Daoy (cell line): ENCODE measurements at places on chromosomes 2 and 18.

GRCh38 chr2:224946895-224947294 lies 95.4 kb downstream of the DOCK10 start:
- peak; percentile 58 for DNase-seq

- DNase-seq: no peak
Measured at GRCh38 chr2:74503506-74504475, 3.7 kb downstream of the PCGF1 start.

GRCh38 chr2:133765658-133766057 lies 197.4 kb upstream of the NCKAP5 start:
- DNase-seq: peak; percentile 22

DNA sequence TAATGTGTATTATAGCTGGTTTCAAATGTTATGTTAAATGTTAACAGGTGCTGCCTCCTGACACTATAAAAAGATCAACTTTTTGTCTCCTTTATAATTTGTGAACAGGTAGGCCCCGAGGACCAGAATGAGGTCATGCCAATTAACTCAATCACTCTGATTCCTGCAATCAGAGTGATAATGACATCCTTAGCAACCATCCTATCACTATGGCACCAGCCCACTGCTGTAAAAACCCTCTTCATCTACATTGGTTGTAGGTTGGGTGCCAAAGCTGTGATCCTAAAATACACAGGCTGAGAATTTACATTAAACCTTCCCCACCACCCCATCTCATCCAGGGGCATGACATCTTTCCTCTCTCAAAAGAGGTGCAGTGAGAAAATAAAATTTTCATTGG lies 103.5 kb downstream of the CPO start:
- DNase-seq: no peak

- DNase-seq: no peak
Measured at GRCh38 chr2:197416268-197416667, 18.6 kb downstream of the SF3B1 start.

DNA sequence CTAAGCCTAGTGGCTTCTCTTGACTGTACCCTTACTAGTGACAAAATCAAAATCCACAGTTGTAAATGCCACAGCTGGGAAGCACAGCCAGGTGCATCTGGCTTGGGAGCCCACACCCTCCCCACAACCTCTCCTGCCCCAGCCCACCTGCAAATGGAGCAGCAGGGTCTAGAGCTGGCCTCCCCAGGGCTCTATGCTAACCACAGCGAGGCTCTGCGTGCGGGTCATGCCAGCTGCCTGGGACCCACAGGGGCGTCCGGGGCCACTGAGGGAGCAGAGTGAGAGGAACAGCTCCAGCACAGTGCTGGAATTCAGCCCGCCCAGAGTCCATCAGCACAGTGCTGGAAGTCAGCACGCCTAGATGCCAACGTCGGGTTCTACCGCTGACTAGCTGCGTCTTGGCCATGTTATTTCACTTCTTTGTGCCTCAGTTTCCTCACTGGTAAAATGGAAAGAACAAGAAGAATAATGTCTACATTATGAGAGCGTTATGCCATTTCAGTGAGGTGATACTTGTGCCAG lies 109.1 kb upstream of the ID2 start:
- no peak for DNase-seq

- DNase-seq: peak; percentile 82
Measured at GRCh38 chr18:54828281-54828881, at the start of gene RAB27B. Gene RAB27B, plus strand, starts transcription at chr18:54828477. Its CDS starts 49,109 bp downstream, at chr18:54877586.

DNA sequence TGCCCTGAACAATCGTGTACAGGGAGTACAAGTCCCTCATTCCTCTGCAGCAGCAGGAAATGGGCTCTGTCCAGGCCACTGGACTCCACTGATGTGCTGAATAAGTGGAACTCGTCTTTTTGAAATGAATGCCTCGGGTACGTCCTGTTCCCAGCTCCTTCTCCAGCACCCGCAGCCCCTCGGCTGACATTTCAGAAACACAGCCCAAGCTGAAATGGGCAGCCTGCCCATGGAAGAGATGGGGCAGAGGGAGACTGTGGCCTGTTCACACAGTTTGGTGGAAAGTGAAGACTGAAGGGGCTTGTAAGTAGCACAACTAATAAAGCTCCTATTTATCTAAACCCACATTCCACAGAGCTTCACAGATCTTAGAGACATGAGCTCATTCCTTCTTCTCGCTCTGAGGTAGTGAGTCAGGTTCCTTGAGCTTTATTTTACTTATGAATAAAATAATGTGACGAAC lies 498.6 kb downstream of the TXNL1 start:
- DNase-seq: peak; percentile 3

- no peak for DNase-seq
Measured at GRCh38 chr2:170517538-170517937, 197.6 kb upstream of the SP5 start.

DNA sequence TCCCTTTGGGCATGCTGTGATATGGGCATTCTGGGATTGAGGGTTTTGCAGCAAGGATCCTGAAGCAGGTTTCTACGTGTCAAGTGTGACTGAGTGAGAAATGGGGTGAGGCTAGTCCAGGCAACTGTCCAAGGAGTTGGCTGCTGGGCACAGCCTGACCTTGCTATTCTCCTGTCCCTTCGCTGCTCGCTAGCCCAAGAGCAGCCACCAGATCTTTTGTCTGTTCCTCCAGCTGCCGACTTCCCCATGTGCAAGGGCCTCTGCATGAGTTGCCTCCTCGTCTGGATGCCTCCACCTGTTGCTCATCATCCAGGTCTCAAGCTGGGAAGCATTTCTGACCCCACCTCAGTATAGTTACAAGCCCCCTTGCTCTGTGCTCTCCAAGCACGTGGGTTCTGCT lies 71.1 kb downstream of the DYSF start:
- no peak for DNase-seq

- DNase-seq: peak; percentile 30
Measured at GRCh38 chr2:119827866-119828507, 68.3 kb downstream of the PTPN4 start.

- DNase-seq: no peak
Measured at GRCh38 chr2:26621469-26622199, 19.5 kb downstream of the CIB4 start.

GRCh38 chr2:178265851-178266250 lies 71.5 kb downstream of the OSBPL6 start:
- DNase-seq: no peak

DNA sequence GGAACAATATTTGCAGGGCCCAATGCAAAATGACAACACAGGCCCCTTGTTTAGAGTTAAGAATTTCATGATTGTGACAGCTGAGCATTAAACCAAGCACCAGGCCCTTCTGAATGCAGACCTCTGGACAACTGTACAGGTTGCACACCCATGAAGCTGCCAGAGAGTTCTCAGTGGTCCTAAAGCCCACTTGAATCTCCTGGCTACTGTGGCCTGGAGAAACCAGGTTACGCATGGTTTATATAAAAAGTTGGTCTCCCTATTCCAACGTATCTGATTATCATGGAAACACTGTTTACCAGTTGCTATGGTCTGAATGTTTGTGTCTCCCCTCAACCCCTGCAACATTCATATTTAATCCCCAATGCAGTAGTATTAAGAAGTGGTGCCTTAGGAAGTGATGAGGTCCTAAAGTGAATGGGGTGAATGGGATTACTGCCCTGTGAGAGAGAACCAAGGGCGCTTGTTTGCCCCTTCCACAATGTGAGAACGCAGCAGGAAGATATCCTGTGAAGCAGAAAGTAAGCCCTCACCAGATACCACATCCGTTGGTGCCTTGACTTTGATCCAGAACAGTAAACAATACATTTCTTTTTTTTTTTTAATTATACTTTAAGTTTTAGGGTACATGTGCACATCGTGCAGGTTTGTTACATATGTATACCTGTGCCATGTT lies 48.0 kb upstream of the ANXA4 start:
- DNase-seq: peak; percentile 38

- DNase-seq: peak; percentile 22
Measured at GRCh38 chr2:7023542-7023941, 106.3 kb downstream of the RNF144A start.

- no peak for DNase-seq
Measured at GRCh38 chr2:114108824-114109416, 219.0 kb downstream of the ACTR3 start.

GRCh38 chr18:1094409-1094808 lies 189.7 kb downstream of the ADCYAP1 start:
- DNase-seq: peak; percentile 77

- DNase-seq: no peak
Measured at GRCh38 chr2:173948842-173949241, 16.3 kb downstream of the SP3 start.

GRCh38 chr2:239196474-239197021 lies 204.3 kb downstream of the HDAC4 start:
- DNase-seq: no peak

GRCh38 chr18:6648581-6648980 lies 80.9 kb upstream of the ARHGAP28 start:
- no peak for DNase-seq

GRCh38 chr2:118593257-118593656 lies 254.2 kb downstream of the EN1 start:
- no peak for DNase-seq

- peak; percentile 91 for DNase-seq
Measured at GRCh38 chr2:220228310-220229006, 601.0 kb downstream of the SLC4A3 start.

- DNase-seq: peak; percentile 28
Measured at GRCh38 chr2:218805627-218806026, 23.7 kb downstream of the CYP27A1 start.

DNA sequence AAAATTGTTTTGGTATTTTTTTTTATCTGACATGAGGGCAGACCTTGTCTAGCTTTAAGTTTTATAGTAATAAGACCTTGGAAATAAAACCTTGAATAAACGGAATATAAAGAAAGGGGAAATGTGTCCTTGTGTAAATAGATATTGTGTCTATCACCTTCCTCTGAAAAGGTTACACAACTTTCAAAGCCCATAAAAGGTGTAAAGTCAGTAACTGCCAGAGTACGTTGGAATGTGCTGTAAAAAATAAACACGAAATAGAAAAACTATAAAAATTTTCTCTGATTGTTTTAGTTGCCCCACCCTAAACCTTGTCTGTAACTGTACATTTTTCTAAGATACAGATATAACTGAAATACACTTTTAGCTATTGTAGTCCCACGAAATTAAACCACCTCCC lies 82.3 kb downstream of the ZEB2 start:
- DNase-seq: no peak

GRCh38 chr18:80228051-80228848 lies 19.1 kb downstream of the PARD6G start:
- no peak for DNase-seq

DNA sequence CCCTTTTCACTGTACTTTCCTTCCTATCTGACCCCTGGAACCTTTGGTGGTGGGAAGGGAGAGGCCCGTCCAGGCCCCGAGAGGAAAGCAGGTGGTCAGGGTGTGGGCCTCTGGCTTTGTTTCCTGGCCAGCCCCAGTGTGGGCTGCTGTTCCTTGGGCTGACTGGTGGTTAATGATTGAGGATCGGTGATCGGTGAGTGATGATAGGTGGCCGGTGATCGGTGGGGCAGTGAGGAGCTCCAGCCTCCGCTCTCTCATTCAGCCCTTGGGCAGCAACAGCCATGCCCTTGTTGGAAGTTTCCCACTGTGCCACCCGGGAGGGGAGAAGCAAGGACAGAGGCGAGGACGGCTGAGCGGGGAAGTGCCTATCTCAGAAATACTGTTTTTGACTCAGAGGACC lies 7.3 kb downstream of the ACKR3 start:
- DNase-seq: no peak

DNA sequence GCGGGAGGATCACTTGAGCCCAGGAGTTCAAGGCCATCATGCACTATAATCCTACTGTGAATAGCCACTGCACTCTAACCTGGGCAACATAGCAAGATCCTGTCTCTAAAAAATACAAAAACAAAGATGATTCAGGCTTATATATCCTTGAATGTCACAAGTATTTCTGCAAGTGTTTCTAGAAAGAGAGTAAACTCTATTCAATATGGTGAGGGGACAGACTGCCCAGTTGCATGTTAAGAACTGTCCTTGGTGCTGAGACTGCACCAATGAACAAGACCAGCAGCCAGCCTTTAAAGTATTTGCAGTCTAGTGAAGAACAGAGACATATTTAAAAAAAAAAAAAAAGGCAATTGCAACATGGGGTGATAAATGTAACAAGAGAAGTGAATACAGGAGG lies 16.4 kb downstream of the MAP3K19 start:
- DNase-seq: peak; percentile 12

DNA sequence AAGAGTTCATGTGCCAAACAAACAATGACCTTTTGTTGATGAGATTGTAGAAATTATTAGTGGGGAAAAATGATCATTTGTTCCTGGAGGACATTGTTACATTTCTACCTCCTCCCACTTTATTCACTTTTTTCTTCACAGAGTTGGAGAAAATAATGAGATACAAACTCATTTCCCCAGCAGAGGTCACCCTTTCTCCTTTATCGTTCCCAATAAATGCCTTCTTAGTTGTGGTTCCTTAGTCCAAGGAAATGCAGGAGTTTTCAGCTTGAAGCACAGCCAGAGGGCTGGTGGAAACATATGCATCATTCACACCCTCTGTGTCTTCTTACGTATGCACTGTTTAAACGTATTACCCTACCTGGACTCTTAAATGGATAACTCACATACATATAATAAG lies 108.8 kb downstream of the SLC4A3 start:
- peak; percentile 42 for DNase-seq

GRCh38 chr2:38037757-38038621 lies 38.0 kb downstream of the CYP1B1 start:
- DNase-seq: peak; percentile 87

DNA sequence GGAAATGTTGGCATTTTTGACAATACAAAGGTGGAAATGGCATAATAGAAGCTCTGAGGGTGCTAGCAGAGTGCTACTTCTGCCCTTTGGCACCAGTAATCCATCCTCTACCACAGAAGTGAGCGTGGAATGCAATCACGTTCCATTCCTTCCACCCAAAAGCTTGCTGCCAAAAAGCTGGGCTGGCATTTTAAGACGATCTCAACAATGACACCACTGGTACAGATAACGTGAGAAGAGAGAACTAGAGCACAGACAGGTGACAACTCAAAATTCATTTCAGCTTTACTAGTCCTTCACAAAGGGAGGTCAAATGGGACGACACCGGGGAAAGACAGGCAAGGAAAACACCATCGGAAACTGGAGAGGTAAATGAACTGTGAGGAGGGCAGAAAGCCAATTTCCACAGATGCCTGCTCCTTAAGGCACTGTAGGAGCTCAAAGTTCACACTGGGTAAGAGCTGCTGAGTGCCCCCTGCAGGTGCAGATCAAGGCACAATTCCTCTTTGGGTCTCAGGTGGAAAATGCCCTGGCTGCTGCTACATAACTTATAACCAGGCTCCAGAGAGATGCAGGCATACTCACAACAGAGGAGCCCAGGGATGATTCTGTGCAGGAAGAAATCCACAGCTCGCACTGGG lies 50.7 kb upstream of the RNU4ATAC start:
- peak; percentile 47 for DNase-seq

DNA sequence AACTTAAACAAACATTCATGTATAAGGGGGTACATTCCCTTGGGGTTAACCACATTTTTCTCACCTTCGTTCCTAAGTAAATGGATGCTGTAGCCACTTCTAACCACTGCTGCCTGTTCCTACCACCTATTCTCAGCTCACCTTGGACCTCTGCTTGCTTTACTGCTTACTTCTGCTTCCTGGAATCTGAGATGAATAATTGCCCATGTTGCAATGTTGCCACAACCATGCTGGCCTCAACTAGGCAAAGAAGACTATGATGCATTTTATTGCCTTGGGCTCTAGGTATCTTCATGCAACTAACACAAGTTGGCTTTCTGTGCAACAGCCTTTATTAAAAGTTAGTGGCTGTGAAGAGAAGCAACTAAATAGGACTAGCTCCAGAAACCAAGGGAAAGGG lies 106.3 kb upstream of the TCF4 start:
- no peak for DNase-seq
